SK-N-SH (cell line): ENCODE measurements at places on chromosomes 2 and 18. TPM values are rescaled to one million over a fixed set of nuclear protein-coding genes. Genes with fewer than 3 reads are reported as not detected.

DNA sequence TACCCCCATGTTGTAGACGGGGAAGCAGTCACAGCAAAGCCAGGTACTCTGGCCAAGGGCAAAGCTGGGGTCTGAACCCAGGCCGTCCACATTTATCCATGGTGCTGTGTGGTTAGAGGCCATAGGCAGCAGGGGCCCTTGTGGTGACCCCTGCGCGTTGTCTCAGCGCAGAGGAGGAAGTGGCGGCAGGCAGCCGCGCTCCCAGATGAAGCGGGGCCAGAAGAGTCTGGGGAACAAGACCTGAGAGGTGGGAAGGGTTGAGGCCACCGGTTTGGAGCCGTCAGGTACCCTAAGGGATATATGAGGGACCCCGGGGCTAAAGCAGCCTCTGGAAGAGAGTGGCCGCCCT is 770 bp downstream of the ZNF396 start:
- no peaks in the 10 kb centered on the region for H3K4me1 ChIP-seq
- no peaks in the 10 kb centered on the region for H3K36me3 ChIP-seq
- peak; percentile 65 for DNase-seq

GRCh38 chr2:15914596-15915385 is 25.6 kb upstream of the MYCN start:
- DNase-seq: no peak
- H3K27me3 ChIP-seq: no peaks in the 10 kb centered on the region
- H3K27ac ChIP-seq: no peak overlapping the region
- H3K36me3 ChIP-seq: no peaks in the 10 kb centered on the region

DNA sequence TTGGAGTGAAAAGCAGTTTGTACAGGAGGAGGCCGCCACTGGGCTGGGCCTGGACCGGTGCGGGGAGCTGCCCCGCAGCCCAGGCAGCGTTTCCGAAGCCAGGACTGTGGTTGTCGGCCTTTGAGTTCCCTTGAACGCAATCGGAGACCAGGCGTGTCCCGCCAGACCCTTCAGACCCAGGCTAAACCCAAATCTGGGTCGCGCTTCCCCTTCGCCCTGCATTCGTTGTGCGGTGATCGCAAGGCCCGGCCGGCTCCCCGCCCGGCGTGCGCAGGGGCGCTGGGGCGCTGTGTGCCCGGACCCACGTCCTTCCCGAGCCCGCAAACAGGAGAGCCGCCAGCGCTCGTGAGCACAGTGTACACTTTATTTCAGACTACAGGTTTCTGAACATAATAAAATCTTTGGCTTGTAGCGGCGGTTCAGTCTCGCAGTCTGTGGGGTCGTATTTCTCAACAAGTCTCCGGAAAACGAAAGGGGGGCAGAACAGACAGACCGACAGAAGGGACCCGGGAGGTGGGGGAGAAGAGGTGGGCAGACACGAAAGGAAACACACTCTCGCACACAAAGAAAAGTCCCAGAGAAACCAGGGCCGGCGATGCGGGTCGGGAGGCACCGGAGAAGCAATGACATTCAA is 5.5 kb downstream of the EN1 start:
- no peaks in the 10 kb centered on the region for H3K36me3 ChIP-seq
- DNase-seq: peak; percentile 48
- no peak overlapping the region for H3K27ac ChIP-seq

- no peaks in the 10 kb centered on the region for H3K27me3 ChIP-seq
- H3K4me1 ChIP-seq: peaks cover 13% of the 10 kb centered on the region
- H3K27ac ChIP-seq: peak overlapping the region; percentile 42
- no peak for DNase-seq
- peaks cover 39% of the 10 kb centered on the region for H3K36me3 ChIP-seq
- H3K4me3 ChIP-seq: no peak overlapping the region
These were observed 10.9 kb downstream of the MAT2A start for GRCh38 chr2:85549826-85550225.

The PTRHD1 gene
- 65.6 and 74.4 TPM in 2 replicates for polyA plus RNA-seq

The KLHL41 gene
- polyA plus RNA-seq: 0.26 and 0.42 TPM in 2 replicates
